Right cardiac atrium (tissue), 5 donors: ENCODE measurements at places on chromosomes 1 and 21. TPM values are rescaled to one million over a fixed set of nuclear protein-coding genes. Genes with fewer than 3 reads are reported as not detected.
A peak's percentile ranks its signal among the peaks of the same experiment; 100 is the strongest.

DNA sequence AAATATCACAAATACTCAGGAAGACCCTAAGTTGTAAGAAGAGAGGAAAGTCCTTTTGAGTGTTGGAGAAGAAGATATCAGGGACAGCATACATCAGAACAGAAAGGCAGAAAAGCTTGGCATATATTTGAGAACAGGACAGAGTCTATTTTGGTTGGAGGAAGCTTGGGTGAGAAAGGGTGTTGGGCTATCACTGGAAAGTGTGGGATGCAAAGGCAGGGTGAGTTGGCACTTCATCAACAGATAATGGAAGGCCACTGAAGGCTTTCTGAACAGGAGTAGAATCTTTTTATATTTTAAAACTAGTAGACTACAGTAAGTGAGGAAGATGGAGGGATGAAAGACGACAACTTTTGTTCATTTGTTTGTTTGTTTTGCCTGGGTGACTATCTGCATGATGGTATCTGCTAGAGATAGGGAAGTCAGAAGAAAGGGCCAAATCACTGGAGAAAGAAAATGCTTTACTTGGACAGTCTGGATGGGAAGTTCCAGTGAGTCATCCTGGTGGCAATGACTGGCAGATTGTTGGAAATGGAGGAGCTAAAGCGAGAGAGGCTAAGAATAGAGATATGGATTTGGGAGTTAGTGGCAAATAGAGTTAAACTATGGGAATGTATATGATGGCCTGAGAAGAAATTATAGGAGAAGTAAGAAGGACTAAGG, 33.7 kb upstream of the KCNA2 start:
- no peak for DNase-seq

- no peak for DNase-seq
Observed at GRCh38 chr1:28950449-28950848, 36.1 kb downstream of the EPB41 start.

- DNase-seq: no peak
Observed at GRCh38 chr1:154819628-154820590, 50.2 kb downstream of the KCNN3 start.

GRCh38 chr21:22758478-22758877, 1760.3 kb downstream of the NCAM2 start:
- no peak for DNase-seq

GRCh38 chr1:160522622-160523345, at the start of gene SLAMF6:
TSS of gene SLAMF6 (minus strand) at chr1:160523255. CDS start at chr1:160523192, 63 bp downstream.
- no peak for DNase-seq

DNA sequence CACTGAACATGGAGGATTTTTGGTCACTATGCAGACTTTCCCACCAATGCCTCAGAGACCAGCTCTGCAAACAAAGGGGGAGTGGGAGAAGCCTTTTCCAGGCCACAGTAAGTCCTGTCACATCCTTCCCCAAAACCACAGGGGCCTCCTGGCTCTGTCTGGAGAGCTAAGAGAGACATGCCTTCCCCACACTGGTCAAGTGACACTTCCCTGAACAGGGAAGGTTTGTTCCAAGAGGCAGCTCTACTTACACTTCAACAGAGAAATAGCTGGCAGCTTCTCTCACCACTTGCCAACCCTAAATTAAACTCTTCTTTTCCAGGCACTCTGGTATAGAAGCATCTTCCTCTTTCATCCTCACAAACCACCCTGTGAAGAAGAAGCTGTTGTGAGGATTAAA, 39.7 kb downstream of the EDN2 start:
- no peak for DNase-seq

DNA sequence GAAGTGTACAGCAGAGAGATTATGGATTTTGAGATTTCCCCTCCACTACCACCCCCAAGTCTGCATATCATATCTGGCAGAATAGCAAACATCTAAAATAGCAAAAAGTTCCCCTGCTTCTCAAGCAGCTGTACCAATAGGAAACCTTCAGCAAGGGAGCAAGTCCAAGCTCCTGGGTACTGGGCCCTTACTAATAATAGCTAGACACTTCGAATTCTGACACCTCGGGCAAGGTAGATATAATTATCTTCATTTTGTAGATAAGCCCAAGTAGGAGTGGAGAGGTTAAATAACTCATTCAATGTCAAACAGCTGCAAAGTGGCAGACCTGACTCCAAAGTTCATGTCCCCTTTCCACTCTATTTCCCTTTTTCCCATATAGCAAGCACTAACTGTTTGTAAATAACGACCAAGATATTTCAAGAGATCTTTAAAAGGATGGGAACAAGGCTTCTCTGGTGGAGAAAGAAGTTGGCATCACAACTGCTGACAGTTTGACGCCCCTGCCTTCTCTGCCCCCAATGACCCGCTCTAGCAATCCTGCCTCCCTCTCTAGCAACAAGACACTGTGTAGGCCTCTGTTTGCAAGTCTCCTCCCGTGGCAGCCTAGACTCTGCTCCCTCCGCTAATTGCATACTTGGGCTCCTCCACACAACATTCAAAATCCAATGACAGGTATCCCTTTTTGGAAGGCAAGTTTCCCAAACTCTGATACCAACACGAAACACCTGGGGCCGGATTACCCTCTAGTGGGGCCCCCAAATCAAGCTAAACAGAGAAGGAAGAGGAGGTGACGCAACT, 18.7 kb upstream of the ADAR start:
- no peak for DNase-seq

GRCh38 chr1:167223144-167224103, 2.7 kb downstream of the POU2F1 start:
- DNase-seq: no peak

DNA sequence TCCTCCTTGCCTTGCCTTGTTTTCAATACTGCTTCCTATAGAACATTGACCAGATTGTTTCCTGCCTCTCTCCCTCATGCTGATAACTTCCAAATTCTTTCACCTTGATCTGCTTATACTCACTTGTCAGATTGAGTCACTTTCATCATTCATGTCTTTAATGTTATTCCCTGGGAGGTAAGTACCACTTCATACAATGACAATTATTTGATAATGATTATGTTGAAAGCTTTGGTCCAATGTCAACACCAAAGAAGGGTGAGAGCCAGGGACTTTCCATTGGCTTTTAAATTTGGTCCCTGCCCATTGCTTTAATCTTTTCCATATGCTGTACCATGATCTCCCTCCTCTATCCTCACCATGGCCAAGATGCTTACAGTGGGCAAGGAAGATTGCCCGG, 137.4 kb downstream of the SYT2 start:
- DNase-seq: no peak

DNA sequence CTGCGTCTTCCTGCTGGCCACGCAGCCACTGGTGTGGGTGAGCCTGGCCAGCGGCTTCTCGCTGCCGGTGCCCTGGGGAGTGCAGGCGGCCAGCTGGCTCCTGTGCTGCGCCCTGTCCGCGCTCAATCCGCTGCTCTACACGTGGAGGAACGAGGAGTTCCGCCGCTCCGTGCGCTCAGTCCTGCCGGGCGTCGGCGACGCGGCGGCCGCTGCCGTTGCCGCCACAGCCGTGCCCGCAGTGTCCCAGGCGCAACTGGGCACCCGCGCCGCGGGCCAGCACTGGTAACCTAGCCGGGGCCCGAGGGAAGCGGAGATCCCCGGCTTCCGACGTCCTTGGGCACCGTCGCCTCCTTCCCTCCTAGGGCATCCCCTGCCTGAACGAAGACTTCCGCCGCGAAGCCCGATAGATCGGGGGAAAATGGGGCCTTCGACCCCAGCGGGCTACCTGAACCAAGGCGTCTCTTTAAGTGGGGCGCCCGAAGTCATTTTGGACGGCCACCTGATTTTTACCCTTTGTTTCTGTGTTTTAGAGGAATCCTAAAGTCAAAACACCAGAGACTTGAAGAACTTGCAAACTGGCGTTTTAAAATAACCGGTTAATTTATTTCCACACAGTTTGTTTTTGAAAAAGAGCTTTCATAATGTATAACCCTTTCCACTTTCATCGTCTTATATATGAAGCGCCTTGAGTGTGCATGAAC, 2.0 kb downstream of the GPR88 start:
- DNase-seq: peak; percentile 76

- no peak for DNase-seq
Observed at GRCh38 chr21:33968995-33969348, 53.4 kb upstream of the ATP5PO start.

GRCh38 chr1:111770916-111771315, 15.2 kb downstream of the DDX20 start:
- no peak for DNase-seq

SLC6A17 gene
- total RNA-seq: not detected

CACHD1 gene
- total RNA-seq: 2.5 TPM

VANGL2 gene
- 11.4 TPM for total RNA-seq

GSTM5 gene
- total RNA-seq: 7.0 TPM

C1orf198 gene
- 54.7 TPM for total RNA-seq

MAN1C1 gene
- 13.9 TPM for total RNA-seq

SLC66A1 gene
- total RNA-seq: 7.2 TPM

ADORA1 gene
- total RNA-seq: 23.5 TPM
